ENCODE measurements at places on chromosomes 3 and 15.
A peak's percentile ranks its signal among the peaks of the same experiment; 100 is the strongest.

GRCh38 chr3:52483577-52484381, 11.4 kb upstream of the STAB1 start:
- no peak for DNase-seq

GRCh38 chr3:102533784-102534183, 99.0 kb downstream of the ZPLD1 start:
- no peak for DNase-seq

- no peak for DNase-seq
Measured at GRCh38 chr3:185399737-185400667, 37.1 kb downstream of the MAP3K13 start.

- no peak for DNase-seq
Measured at GRCh38 chr15:100721758-100722550, 119.6 kb downstream of the ASB7 start.

DNA sequence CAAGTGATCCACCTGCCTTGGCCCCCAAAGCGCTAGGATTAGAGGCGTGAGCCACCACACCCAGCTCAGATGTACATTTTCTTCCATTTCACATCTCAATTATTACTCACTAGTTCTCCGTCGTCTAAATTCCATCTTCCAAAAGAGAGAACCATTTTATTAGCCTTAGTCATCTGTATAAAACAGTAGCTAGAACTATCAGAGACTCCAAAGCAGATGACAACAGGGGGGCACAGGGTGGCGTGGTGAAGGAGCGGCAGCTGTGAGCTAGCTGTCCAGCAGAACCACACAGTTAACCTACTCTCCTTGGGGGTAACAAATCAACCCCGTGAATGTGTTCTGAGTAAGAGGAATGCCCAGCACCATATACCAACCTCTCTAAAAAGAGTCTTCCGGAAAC, 7.1 kb downstream of the SLC25A20 start:
- DNase-seq: no peak

DNA sequence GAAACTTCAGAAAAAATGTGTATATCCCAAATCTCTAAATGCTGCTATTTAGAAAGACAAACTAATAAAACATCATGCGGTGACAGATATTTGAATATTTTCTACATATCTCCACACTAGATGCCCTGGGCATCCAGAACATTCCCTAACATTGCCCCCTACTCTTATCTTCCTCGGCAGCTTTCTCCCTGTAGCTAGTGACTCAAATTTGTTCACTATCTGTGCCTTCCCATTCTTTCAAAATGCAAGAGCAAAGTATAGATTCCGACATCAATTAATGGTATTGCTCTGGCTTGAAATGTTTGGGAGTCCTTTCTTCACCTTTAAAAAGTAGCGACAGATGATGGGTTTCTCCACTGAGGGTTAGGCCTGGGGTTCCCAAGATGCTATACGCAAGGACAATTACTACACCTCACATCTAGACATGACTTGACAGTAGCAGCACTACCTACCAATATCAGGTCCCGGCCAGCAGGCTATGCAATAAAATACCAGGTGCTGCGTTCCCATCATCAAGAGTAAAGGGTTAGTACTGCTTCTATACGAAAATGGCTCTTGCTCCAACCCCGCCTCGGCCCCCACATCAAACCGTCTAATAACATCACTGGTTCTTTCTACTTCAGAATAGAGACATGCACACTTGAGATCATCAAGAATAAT, 631 bp downstream of the UBR1 start:
- no peak for DNase-seq

- peak; percentile 87 for DNase-seq
Measured at GRCh38 chr3:133362539-133362938, 37.3 kb upstream of the BFSP2 start.

GRCh38 chr15:84811828-84812227, 5.3 kb upstream of the ALPK3 start:
- no peak for DNase-seq

DNA sequence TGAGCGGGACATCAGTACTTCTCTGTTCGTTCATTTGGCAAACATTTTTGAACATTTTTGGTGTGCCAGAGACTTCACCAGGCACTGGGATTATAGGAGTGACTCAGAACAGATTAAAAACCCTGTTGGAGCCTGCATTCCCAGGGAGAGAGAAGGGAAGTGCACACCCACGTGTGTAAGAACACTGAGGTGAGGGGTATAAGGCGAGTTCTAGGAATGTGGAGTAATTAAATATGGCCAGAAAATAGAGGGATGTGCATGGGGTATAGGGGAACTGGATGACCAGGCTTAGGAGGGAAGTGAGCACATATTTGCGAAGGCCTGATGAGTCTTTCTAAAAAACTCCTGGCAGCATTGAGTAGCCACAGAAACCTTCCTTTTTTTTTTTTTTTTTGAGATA, 401.2 kb upstream of the C2CD4B start:
- no peak for DNase-seq

GRCh38 chr3:100613721-100614390, 4.5 kb downstream of the ADGRG7 start:
- DNase-seq: no peak

- no peak for DNase-seq
Measured at GRCh38 chr15:101808201-101808600, 3.8 kb upstream of the OR4F15 start.

DNA sequence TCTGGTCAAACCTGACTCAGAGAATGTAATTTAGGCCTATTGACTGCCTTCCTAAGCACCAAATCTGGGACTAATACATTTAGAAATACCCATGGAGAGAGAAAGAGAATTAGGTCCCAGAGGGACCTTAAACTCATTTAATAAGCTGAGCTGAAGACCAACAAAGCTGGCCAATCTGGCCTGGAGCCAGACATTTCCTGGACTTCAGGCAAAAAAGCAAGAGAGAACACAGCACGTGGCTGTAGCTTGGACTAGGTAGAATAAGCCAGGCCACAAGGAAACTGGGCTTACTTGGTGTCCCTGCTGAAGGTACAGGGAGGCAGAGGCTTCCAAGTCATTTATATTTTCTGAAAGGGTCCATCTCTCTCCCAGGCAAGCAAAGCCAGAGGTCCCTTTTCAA, 88.1 kb downstream of the RTP4 start:
- DNase-seq: no peak
